ENCODE measurements at places on chromosomes 3 and 15. TPM values are rescaled to one million over a fixed set of nuclear protein-coding genes. Genes with fewer than 3 reads are reported as not detected.

CIDEC gene
- 0.15 TPM for total RNA-seq

AHSG gene
- not detected for total RNA-seq

ARL14 gene
- not detected for total RNA-seq

IQCB1 gene
- 14.1 TPM for total RNA-seq

PARP15 gene
- total RNA-seq, result under 0.01 TPM

ASB7 gene
- 8.6 TPM for total RNA-seq

OR5K2 gene
- not detected for total RNA-seq
